NCI-H446 (cell line): ENCODE measurements at places on chromosomes 2 and 18.

DNA sequence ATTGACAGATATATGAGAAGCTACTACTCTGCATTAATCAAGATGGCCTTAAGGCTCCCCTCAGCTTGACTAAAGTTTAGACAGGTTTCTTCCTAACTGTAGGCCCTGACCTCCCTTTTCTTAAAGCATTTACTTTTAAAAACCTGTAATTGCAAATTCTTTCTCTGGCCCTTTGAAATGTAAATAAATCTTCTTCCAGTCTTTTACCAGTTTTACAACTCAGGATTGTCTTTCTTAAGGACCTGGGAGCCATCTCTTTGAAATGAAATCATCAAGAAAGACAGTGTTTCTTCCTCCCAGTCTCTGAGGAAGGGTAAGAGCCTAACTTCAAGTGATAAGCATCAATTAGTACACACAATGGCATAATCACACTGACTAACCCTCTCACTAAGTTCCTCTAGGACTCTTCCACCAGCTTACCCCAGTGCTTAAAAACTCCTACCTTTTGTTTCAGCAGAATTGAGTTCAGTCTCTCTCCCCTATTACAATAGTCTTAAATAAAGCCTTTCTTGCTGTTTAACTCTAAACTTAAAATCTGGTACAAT lies 58.7 kb upstream of the CDH20 start:
- DNase-seq, result no peak

GRCh38 chr2:29139152-29139551 lies 23.9 kb downstream of the CLIP4 start:
- no peak for DNase-seq

- no peak for DNase-seq
These were observed 6.2 kb upstream of the STK25 start for GRCh38 chr2:241514553-241514952.

GRCh38 chr2:73780237-73780582 lies 307 bp upstream of the DUSP11 start:
- DNase-seq, result no peak

GRCh38 chr2:134029418-134029817 lies 224.5 kb upstream of the MGAT5 start:
- no peak for DNase-seq
